ENCODE measurements at places on chromosomes 5 and 9.

GRCh38 chr9:87674565-87675299 lies 51.2 kb upstream of the CTSL start:
- no peak for DNase-seq

DNA sequence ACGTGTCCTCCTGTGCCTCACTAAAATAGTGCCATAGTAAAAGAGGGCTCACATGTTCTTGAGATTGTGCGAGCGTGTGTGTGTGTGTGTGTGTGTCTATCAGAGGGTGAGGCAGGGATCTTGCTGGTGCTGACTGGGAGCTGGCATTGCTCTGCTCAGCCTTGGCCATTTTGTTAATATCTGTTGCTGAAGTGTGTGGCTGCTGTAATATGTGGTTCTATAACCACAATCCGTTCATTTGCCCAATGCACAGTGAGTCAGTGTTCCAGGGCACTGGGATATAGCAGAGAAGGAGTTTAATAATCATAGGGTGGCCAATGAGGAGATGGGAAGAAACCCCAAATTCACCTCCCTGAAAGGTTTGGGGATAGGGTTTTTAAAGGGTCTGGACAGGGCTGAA lies 61.3 kb downstream of the RASGRF2 start:
- no peak for DNase-seq

GRCh38 chr9:73007966-73008672 lies 55.3 kb upstream of the ALDH1A1 start:
- no peak for DNase-seq

GRCh38 chr5:159339460-159339859 lies 9.2 kb upstream of the IL12B start:
- DNase-seq, result no peak

GRCh38 chr9:89739511-89739910 lies 134.7 kb downstream of the GADD45G start:
- no peak for DNase-seq

DNA sequence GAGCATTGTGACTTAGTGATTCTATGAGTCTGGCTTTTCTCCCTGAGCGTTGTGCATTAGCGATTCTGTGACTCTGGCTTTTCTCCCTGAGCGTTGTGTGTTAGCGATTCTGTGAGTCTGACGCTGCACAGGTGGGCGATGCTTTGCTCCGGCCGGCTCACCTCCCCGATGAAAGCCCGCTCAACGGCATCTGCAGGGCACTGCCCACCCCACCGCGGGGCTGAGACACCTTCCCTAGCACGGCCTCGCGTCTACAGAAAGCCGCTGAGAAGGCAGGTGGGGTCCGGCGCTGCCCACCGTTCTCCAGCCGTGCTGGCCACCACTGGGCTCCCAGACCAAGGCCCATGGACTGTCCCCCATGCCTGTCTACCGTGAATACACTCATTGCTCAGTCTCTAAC lies 12.8 kb upstream of the SLC9A3 start:
- no peak for DNase-seq

DNA sequence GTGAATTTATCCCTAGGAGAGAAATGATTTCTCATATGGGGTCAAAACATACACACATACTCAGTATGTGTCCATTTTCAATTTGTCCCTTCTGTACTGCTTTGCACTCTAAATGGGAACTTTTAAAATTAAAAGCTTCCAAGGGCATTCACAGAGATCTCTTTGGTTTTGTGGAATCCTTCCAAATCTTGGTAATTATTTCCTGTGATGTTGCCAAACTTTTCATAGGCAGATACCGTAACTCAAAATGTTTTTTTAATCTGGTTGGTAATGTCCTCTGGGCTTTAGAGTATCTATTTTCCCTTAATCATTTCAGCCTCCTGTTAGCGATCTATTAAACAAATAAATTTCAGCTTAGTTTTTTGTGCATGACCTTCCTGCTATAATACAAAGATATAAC lies 282.4 kb downstream of the ARHGEF28 start:
- DNase-seq, result no peak

DNA sequence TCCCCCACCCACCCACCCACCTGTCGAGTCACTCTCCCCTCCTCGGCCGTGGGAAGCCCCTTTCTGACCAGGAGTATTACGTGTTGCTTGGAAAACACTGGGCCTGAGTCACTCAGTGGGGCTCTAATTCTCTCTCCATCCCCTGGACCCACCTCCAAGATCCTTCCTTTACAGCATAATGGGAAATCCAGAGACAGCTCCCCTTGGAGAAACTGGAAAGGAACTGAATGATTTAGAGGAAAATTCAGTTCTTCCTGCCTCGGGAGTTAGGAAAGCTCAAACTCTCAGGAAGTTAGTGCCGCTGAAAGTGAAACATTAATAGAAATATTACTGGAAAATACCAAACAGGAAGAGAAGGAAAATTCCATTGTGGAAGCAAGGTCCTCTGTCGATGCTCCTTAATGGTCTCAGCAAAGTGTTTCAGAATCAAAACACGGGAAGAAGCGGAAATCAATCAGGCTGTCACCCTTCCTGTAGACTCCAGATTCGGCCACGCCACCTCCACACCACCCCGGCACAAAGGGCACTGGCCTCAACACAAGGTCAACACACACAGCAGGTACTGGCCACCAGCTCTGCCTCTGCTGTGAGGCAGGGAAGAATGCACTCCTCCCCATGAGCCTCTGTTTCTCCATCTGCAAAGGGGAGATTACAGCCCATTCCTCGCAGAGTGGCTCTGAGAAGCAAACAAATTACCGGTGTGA lies 9.6 kb downstream of the SHB start:
- peak; percentile 75 for DNase-seq

DNA sequence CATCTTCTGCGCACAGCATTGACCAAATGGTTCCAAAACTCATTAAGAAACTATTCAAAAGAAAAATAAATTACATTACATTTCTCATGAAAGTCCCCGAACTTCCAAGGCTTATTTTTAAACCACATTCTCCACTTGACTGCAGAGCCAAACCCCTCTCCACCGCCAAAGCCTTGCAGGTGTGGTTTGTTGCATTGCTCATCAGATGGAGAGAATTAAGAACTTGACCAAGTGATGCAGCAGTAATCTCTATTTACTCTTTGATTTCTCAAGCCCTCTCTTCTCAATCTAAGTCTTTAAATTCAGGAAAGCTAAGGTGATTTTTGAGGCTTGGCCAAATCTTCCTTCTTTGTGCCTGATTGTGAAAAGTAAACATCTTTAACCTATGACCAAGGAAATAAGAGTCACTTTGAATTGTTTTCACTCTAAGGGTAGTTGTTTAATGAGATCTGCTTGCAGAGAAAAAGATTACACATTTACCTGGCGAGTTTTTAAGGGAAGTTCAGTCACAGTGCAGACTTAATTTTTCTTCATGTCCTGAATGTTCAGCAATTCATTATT lies 290.5 kb upstream of the ITGA1 start:
- DNase-seq, result no peak

- DNase-seq, result no peak
Observed at GRCh38 chr5:74631081-74631953, 9.2 kb downstream of the ENC1 start.

DNA sequence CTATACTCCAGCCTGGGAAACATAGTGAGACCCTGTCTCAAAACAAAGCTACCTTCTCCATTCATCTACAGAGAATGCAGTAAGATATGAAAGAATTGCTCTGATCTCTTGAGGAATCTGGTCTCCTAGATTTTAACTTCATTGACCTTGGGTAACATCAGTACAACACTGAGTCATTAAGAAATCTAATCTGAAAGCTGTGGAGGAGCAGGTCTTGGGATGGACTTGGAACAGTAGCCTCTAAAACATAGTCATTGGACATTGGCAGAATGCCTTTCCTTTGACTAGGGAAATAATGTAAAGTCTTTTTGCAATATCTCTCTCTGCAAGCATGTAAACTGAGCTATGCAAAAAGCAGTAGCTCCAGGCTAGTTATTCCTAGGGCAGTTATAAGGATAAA lies 58.1 kb downstream of the KCNN2 start:
- DNase-seq, result no peak

- no peak for DNase-seq
Observed at GRCh38 chr9:31166516-31166915, 1217.9 kb upstream of the ACO1 start.

GRCh38 chr9:137912671-137913070 lies 35.1 kb downstream of the CACNA1B start:
- DNase-seq, result no peak

DNA sequence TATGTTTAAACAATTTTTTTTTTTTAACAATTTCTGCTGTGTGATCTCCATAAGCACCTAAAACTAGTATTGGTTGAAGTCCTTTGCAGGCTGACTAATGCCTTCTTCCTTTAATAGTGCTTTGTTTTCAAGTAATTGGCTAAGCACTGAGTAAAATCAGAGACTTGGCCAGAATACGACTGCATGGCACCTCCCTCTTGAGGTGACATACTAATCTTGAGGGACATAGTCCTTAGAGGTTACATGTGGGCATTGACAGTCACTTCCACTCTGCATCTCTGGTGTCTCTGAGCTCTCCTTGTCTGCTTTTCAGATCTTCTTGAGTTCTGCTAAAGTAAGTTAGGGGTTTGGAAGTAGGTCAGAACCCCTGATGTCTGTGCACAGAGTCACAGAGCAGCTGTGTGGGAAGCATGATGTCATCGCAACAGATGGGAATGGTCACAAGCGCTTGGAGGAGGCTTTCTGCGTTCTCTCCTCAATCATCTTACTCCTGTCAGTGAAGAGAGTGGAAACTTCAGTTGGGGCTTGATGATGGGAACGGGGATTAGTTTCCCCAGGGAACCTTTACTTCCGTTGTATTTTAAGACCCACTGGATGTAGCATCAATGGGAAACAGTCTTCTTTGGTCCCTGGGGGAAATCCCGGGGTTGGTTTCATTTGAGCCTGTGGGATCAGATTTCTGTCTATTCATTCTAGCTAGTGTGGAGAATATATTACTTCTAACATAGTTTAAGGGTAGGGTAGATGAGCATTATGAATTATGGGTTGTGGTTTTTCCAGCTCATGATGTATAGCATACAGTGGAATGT lies 136.9 kb downstream of the ARHGAP26 start:
- DNase-seq, result no peak

DNA sequence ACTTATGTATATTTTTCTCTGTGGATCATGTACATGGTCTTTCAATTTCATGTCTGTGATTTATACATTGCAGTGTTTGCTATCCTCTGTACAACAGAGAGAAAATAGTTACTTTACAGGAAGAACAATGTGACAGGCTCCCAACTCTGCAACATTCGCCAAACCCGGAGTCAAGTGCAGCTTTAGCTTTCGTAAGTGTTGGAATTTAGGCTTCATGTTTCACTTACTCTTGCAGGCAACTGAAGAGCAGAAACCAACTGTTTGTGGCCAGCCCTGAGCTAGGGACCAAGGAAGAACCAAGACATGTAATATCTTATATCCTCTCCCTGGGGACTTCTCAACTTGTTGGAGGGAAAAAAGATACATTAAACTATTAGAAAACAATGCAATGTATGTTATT lies 147.9 kb downstream of the C5orf15 start:
- DNase-seq, result peak; percentile 14

GRCh38 chr5:77418601-77419581 lies 73.2 kb downstream of the WDR41 start:
- no peak for DNase-seq

DNA sequence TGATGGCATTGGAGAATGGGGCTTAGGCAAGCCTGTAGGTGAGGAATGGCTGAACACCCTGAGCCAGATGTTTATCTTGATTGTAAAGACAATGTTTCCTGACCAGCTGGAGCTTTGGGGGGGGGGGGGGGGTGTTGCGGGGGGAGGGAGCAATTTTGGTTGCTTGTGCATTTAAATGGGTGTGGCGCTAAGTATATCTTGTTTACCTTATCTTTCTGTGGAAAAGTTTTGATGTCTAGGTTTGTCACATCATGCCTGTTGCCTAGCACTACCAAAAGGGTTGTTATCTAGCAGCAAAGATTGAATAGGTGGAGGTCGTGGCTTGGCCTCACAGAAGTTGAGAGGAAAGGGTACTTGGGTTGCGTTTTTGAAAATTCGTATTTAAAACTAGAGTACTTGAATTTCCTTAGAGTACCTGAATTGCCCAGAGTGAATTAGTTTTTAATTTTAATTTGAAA lies 1.3 kb downstream of the SMAD5 start:
- no peak for DNase-seq

DNA sequence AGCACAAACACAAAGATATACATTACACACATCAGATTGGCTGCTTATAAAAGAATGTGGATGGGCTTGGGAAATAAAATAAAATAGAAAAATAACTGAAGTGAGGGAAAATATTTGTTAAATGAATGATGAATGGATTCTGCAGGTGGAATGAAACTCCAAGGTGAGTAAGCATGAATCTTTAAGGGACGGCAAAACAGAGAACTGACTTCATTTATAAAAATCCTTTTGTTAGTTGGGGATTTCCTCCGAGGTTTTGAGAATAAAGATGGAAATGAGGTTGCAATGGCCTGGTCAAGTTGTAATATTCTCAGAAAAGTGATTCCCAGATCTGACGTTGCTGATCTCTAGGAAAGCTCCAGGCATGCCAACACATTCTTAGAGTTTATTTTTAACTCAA lies 20.9 kb upstream of the SEMA6A start:
- DNase-seq, result no peak

DNA sequence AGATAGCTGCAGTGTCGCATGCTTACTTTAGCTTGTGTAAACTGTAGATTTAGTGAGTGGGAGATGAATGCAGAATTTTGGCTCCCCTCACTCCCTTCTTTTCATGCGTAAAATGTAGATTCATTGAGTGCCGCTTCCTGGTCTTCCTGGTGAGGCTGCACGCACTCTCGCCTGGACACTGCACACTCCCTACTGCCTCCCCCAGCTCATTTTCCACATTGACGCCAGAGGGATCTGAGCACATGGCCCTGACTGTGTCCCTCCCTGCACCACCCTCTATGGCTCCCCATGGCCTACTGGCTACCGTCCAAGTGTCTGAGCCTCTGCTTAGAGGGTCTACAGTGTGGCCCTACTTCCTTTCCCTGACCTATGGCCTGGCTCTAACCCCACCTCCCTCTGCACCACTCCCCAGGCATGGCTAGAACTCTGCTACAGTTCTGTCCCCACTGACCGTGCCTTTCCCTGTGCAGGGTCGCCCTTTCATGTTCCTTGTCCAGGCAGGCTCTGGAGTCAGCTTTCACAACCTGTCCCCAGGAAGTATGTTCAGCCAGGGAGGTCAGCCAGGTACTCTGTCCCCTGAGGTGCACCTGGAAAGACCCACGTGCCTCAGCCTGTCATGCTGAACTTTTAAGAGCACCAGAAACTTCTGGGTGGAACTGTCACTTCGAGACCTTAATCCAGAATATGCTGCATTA lies 160.6 kb downstream of the COL23A1 start:
- DNase-seq, result no peak

GRCh38 chr9:2726650-2727340 lies 9.5 kb downstream of the KCNV2 start:
- no peak for DNase-seq

DNA sequence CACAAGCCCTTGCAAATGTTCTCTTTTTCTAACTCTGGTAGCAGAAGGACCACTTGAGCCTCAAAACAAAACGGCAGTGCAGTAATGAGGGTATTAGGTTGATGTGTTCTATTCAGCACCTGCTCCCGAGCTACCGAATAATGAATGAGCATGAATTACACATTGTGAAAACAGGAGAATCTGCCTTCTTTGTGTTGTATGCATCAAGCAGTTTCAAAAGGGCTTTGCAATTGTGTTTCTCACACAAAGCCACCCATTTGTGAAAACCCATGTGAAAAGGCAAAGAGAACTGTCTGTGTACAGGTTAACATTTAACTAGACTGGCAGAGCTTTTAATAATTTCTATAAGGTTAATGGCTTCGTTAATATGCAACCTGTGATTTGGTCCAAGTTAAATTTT lies 97.8 kb downstream of the STK32A start:
- no peak for DNase-seq

Measured in cardiac septum (tissue), 1 donor.